ENCODE measurements at places on chromosomes 1 and 21.

DNA sequence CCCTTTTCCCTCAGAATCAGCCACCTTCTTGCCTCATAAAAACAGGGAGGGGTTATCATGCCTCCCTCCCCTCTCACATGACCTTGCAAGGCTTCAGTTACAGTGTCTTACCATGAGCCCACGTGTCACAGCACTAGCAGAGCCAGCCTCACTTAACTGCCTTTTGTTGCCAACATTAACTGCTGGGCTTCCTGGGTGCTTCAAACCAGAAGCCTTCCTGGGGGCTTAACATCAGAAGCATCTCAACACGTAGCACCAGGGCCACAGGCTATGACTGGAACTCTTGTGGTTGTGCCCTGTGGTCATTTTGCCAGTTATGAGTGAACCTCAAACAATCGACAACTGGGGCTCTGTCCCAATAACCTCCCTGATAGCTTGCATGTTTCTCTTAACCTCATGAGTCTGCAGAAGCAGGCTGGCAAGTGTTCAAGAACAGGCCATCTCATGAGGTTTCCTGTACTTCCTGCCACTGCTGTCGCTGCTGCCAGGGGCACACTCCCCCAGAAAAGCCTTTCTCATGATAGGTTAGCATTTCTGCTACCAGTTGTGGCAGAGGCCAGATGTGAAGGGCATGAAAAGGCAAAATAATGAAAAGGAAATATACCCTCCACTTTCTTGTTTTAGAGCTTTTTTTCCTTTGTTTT lies 132.2 kb downstream of the GLUL start:
- peak; percentile 29 for DNase-seq

GRCh38 chr1:164618202-164618564 lies 59.2 kb downstream of the PBX1 start:
- DNase-seq: no peak

- DNase-seq: no peak
Observed at GRCh38 chr1:14926229-14926628, 227.3 kb upstream of the TMEM51 start.

GRCh38 chr1:206925106-206925736 lies 3.5 kb upstream of the FCMR start:
- peak; percentile 54 for DNase-seq

DNA sequence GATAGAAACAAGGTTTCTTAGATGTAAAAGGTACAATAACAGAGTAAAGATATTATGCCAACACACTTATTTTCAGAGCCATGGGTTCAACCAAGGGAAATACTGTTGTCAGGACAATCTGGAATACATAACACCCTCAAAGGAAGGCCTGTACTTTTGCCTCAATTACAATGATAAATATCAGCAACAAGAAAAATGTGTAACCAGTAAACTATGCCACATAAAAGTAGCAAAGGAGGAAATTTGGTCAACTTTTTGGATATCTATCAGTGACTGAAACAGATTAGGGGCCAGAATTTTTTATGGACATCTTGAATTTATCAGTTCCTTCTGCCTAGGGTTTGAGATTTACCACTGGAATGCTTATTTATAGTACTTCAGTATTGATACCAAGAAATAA lies 24.6 kb upstream of the RAP1GAP start:
- DNase-seq: no peak

DNA sequence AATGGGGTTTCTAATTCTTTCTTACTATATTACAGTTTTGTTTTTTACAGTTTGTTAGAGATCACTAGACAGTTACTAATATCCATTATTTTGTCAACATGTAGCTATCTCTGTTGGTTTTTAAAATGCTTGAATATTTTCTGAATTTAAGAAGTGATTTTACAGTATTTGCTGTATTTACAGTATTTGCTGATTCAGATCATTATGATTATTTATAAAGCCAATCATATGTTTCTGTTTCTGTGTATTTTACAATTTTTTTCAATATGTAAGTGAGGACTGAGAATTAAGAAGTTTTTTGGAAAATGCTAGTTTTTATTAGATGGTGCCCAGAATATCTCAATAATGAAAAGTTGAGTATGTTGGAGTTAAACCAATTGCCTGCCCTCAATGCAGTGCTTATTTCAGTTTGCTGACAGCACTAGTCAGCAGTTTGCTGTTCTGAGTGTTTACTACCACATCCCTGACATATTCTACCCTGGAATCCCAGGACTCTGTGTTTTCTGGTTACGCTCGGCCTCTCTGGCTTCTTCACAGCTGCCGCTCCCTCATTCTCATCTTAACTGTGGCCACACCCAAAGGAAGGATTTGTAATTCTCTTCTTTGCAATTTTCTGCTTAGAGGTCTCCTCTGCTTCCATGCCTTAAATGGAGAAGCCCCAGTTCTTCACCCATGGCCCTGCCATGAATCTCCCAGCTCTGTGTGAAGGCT lies 68.0 kb upstream of the BACH1 start:
- DNase-seq: no peak

- DNase-seq: no peak
Observed at GRCh38 chr1:66932291-66932690, 7.5 kb downstream of the MIER1 start.

GRCh38 chr1:64956010-64956640 lies 10.2 kb downstream of the JAK1 start:
- no peak for DNase-seq

- no peak for DNase-seq
Observed at GRCh38 chr21:14073615-14074014, 137.1 kb downstream of the LIPI start.

- DNase-seq: no peak
Observed at GRCh38 chr1:167765496-167765895, 43.7 kb downstream of the MPZL1 start.

GRCh38 chr1:226920446-226920894 lies 19.6 kb upstream of the COQ8A start:
- DNase-seq: no peak

DNA sequence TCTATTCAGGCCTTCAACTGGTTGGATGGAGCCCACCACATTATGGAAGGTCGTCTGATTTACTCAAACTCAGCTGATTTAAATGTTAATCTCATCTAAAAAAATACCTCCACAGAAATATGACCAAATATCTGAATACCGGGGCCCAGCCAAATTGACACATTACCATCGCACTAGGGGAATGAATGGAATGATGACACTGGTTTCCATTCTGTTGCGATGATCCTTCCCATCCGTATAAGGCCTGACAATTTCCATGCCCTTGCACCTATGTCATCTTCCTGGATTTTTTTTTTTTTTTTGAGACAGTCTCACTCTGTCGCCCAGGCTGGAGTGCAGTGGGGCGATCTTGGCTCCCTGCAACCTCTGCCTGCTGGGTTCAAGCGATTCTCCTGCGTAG lies 397.5 kb downstream of the KIF26B start:
- DNase-seq: no peak

DNA sequence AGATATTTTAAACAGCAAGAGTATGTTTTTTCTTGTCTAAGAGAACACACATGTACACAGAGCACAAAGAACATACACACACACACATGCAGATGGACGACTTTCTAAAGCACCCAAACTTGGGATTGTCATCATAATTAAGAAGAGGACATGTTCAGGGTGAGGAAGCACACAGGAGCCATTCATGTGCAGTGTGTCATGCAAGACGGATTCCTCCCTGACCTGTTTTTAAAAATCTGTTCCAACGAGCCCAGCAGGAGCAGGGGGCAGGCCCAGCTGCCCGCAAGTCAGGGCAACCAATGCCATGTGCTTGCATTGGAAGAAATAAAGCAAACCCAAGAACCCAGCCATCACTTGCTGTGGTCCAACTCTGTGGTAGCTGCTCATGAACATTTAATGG lies 167.3 kb upstream of the ZNF644 start:
- DNase-seq: no peak

GRCh38 chr1:46401154-46401913 lies 7.2 kb downstream of the FAAH start:
- DNase-seq: no peak

- no peak for DNase-seq
Observed at GRCh38 chr1:77776007-77776700, 3.3 kb upstream of the MIGA1 start.

DNA sequence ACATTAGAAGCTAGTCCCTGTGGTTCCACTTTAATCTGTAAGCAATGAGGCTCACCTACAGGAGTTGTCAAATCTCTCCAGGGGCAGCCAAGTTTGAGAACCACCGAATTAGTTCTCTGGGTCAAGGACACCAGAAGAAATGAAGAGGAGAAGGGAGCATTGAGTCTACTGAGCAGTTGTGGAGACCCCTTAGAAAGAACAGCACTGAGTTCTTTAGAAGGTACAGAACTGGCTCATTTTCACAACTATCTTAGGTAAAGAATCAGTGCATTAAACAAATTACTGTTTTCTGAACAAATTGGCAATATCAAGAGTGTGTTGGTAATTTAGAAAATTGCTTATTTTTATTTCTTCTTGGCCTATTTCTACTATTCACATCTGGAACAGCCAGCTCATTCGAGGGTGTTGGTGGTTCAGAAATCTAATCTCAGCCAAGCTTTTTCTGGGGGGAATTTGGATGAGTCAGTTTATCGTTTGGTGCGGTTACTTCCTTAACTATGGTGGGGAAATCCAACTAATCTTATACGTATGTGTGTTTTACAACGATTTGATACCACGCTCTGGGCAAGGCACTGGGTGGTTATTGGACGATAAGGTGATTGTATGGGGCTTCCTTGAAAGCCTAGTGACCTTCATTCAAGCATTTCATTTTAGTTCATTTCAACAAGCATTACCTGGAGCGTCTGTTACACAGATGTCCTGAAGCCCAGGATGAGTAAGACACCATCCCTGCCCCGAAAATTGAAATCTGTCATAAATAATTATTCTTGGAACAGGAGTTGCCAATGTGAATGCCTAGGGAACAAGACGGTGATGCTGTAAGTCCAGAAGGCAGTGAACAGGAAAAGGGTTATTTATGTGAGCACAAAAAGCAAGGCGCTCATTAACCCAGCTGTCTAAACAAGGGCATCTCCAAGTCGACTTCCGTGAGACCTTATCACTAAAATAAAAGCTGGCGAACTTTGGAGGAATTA lies 52.0 kb upstream of the TMPRSS2 start:
- no peak for DNase-seq

DNA sequence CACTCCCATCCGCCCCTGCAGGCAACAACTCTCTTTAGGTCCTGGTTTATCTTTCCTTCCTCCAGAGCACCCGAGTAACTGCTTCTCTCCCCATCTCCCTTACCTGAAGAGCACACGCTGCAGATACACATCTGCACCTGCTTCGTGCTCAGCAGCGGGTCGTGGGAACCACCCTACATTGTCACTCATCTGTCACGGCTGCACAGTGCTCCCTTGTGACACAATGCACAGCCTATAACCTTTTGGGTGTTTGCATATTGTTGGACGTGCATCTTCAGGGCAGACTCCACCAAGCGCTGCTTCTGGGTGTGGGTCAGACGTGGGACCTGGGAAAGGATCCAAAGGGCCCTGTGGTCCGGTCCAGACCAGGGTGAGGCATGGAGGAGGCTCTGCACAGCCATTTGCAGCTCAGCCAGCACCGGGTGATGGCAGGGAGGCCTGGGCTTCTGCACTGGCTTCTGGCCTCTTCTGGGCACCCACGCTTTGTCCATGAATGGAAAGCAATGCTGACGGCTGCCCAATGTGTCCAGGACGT lies 42.5 kb downstream of the WDR4 start:
- DNase-seq: no peak

DNA sequence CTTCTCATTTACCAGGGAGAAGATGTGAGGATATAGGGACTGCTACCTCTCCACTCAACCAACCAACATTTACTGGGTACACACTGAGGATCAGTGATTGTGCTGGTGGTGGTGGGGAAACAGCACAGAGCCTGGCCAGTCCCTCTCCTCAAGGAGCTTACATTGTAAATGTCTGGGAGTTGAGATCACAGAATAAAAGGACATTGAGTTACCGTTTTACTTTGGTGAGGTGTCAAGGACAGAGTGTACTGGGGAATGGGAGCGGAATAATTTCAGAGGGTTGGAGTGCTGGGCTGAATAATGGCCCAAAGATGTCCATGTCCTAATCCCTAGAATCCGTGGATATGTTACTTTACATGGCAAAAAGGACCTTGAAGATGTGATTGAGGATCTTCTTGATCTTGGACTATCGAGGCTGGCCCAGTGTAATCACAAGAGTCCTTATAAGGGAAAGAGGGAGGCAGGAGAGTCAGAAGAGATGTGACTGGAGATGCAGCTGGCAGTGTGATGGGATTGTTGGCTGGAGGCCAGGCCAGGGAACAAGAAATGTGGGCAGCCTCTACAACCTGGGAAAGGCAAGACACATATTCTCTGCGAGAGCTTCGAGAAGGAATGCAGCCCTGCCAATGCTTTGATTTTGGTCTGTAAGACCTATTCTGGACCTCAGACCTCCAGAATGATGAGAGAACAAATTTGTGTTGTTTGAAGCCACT lies 26.6 kb upstream of the RWDD3 start:
- no peak for DNase-seq

GRCh38 chr1:161158316-161159010 lies 837 bp upstream of the USP21 start:
- DNase-seq: no peak

- no peak for DNase-seq
Observed at GRCh38 chr1:243454328-243454997, 198.6 kb downstream of the SDCCAG8 start.

GRCh38 chr21:46369520-46370235 lies 45.7 kb downstream of the PCNT start:
- no peak for DNase-seq

DNA sequence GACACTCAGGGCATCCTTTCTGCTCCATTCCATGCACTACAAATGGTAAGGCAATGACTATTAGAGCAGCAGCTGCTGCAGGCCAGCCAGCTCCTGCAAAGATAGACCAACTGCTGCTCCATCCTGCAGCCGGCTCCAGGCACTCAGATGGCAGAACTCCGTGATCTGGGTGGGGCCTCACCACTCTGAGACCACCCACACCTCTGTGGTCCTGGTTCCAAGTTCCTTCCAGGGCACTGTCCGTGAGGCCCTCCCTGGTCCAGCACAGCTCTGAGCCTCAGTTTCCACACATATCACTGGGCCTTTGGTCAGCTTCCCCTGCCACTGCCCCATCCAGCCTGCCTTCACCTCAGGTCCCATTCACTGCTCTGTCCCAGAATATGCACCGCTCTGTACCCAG lies 114.7 kb downstream of the DMRTB1 start:
- DNase-seq: no peak

DNA sequence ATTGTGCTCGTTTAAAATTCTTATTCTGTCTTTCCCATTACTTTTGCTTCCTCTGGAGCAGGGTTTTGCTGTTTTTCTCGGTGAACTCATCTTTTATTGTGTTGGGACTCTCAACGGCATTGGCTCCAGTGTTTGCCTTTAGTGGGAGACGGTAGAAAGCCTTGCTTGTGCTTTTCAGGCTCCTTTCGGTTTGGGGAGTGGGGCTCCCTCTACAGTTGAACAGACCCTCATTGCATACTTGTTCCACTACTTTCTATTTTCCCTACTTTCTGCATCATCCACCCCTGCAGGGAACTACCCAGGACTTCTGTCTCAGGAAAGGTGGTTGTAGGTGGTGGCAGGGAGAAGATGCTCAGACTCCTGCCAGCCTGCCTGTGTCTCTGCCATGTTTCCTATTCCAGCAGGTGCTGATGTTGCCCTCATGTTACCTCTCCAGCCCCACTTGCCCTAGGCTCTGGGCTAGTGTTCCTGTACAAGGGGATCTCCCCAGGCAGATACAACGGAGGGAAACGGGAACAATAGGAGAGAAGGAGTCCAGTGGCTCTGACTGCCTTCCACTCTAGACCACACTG lies 68.5 kb upstream of the ZBTB18 start:
- no peak for DNase-seq

Data from stimulated activated CD8-positive, alpha-beta memory T cell treated with anti-CD3 and anti-CD28 coated beads, Interleukin-12 subunit alpha, Interleukin-12 subunit beta, amount 100 ng/mL, for 1 hour (primary cell).